ENCODE measurements at places on chromosomes 6 and 20.
A peak's percentile ranks its signal among the peaks of the same experiment; 100 is the strongest.

DNA sequence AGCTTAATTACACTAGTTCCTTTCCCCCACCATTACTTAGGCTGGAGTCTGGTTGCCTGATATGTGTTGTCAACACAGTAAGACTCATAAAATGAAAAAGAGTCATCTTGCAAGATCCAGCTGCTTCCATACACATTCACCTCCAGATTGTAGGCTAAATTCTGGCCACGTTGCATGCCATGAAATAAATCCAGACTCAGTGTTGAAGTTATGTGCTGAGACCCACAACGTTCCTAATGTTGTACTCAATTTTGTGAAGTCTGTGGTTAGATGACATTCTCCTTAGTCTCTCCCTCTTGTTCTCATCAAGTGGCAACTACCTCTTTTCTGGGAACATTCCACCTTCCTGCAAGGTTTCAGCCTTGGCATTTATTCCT, 212.3 kb downstream of the LMBRD1 start:
- DNase-seq = no peak

GRCh38 chr20:58515233-58516212, at the start of gene APCDD1L:
TSS of gene APCDD1L (minus strand) at chr20:58515399. CDS start at chr20:58514707, 692 bp downstream.
- DNase-seq = no peak

- DNase-seq = no peak
Measured at GRCh38 chr6:46979206-46979605, 57.5 kb upstream of the ADGRF5 start.

GRCh38 chr6:29419516-29419915, 4.8 kb downstream of the OR12D1 start:
- no peak for DNase-seq

DNA sequence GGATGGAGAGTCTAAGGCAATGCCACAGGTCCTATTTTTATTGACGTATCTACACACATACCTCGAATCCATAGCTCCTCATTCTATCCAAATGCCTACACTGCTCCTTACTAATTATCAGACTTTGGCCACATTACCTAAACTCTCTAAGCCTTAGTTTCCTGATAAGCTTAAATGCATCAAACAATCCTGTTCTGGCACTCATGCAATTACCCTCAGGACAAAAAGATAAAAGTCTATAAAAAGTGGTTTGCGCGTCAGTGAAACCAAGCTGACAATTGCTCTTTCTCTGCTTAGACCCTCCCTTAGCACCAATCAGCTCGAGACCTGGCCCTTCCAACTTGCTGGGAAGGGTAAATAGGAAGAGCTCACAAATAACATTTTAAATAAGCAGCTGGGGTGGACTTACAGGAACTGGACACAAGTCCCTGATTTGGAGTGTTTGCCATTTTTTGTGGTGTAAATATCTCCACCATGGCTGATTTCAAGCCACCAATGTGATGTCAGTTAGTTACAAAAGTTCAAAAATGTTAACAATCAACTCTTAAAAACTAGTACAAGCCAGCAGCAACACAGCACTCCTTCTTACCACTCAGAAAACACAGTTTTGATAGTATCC, 7.2 kb upstream of the PLEKHG1 start:
- no peak for DNase-seq

DNA sequence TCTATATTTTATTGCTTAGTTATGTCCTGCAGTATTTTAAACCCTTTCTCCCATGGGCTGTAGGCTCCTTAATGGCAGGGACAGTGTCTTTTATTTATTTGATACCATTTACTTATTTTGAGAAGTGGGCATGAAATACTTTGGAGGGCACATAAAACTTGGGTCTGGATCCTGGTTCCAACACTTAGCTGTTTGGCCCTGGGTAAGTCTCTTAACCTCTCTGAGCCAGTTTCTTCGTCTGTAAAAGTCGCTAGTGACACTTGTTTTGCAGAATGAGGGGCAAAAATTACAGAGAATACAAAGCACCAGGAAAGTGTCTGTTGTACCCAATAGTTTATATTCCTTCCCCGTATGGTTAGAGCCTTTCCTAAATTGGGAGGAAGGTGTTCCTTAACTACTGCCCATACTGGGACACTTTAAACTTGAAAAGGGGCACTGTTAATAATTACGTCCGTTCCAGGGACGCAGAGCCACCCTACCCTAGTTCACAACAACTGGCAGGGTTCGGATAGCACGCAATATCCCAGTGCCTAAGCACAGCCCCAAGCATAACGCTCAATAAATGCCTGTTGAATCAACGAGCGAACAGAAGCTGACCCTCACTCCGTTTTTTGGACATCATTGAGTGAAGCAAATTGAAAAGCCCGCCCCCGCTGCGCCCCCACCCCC, 6.0 kb upstream of the ARMC12 start:
- DNase-seq = no peak

DNA sequence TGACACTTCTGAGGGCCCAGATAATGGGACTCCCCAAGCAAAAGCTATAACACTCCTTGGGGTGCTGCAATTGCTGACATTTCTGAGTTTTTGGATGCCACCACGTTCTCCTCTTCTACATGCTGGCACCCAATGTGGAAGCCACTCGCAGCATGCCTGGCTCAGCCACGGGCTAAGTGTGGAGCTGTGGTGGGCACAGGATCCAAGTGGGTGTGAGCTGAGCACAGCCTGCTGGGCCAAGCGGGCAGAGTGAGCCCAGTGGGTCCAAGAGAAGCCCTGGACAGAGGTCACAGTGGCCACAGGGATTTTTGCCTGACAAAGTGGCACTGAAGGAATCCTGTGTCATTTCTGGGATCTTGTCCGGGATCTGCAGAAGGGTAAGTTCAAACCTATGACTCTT, 213.2 kb downstream of the C6orf118 start:
- no peak for DNase-seq

DNA sequence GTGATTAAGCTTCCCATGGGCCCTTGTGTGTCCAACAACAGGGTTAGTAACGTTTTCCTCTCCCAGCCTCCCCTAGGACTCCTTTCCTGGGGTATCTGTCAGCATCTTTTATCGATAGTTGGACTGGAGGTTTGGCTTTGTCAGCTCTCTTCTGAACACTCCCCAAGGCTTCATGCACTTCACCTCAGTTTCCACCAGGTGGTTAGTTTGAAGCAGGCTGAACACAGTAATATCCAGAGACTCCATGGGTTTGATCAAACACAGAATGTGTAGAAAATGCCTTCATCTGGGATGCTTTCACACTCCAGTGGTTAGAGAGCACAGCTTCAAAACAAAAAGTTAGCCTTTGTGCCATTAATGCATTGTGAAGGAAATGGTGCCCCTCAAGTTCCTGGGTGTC, 139.1 kb downstream of the SLC24A3 start:
- DNase-seq = no peak

DNA sequence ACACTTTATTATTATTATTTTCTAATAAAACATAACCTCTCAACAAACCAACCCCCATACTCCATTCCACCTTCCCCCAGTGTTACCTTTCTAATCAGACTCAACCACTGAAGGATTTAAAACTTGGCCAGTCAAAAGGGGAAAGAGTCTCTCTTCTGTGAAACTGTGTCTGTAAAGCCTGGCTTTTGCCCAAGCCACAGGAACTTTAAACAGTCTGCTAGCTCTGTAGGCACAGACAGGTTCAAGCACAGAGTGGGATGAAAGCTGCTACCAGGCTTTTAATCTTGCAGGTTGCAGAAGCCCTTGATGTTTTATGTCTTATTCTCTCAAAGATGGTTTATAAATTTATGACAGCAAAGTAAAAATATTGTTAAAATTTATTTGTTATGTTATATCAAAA, 585.7 kb downstream of the TENT5A start:
- no peak for DNase-seq

GRCh38 chr6:69647726-69648125, 149.1 kb downstream of the LMBRD1 start:
- no peak for DNase-seq

DNA sequence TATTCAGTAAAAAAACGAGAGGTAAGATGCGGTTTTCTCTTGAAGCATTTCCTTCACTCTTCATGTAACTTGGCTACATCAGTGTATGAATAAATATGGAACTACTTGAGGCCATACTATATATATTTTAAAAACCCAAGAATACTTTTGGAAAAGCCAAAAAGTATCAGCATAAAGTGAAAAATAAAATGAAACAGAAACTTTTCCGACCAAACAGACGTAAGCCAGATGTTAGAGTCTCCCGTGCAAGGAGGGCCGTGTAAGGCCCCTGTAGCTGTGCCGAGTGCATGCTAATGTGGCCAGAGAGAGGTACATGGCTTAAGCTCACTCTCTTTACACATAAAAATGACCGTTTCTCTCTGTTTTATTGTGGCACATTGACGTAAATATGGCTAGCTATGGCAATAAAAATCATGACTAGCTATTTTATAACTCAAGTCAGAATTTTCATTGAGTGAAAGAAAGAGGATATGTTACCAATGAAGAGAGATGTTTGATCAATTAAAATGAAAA, 140.1 kb upstream of the GMDS start:
- no peak for DNase-seq

DNA sequence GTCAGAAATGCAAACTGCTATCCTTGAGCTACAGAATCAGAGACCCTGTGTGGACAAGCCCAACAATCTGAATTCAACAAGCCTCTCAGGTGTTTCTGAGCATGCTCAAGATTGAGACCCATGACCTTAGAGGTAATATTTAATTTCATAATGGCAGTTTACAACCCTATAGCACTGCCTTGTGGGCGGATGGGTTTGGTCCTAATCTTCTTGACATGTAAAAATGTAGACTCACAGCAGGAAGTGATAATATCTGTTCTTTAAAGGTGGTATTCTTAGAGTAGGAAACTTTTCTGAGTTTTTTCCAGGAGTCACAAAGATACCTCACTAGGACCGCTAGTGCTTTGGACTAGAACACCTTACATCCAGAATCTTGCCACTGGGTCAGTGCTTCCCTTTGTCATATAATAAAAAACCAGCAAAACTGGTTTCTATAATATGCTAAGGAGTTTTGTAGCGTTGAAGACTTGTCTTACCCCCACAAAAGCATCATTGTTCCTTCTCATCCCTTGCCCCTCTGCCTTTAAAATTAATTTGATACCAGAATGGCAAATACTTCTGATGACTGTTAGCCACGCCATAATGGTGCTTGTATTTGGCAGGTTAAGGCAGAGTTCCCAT, 52.6 kb downstream of the E2F3 start:
- peak; percentile 34 for DNase-seq

DNA sequence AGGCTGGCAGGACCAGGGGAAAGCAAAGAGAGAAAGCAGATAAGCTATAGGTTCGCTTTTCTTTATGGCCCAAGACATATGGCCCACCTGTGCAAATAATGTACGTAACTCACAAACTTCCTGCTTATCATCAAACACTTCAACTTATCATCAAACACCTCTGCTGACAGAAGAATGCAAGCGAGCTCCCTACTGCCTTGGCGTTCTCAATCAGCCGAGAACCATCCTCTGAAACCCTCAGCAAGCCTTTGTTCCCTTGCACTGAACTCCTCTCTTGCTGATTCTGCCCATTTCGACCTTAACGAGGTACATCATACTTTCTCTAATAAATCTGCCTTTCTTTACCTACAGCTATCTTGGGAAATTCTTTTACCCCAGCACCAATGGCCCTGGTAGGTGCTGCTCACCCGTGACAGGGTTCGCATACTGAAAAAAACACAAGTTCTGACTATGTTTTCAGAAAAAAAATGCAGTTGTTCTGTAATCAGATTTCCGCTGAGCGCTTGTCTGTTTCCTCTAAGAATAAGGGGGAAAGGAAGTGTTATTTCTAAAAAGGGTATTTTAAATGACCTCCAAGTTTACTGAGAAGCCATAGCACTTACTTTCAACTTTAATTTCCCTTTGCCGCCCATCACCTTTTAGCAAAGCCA, 28.3 kb downstream of the SERPINB6 start:
- peak; percentile 26 for DNase-seq

- DNase-seq = no peak
Measured at GRCh38 chr20:12699374-12700228, 309.2 kb upstream of the SPTLC3 start.

- no peak for DNase-seq
Measured at GRCh38 chr6:168263351-168263905, 56.1 kb downstream of the DACT2 start.

DNA sequence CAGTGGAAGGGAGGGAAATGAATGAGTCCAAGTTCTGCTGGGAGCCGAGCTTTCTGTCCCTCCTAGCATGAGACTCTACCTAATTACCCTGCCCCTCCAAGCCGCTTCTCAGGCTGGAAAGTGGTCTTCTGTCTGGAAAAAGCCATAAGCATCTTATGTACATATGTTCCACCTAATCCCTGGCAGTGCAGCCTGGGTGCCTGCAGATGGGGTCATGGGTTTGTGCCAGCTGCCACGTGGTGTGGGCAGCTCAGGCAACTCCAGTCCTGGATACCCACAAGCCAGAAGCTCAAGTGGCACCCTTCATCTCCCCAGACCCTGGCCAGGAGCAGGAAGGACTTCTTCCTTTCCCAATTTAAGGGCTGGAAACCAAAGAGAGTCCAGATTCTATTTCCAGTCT, 253.1 kb downstream of the LY86 start:
- no peak for DNase-seq

DNA sequence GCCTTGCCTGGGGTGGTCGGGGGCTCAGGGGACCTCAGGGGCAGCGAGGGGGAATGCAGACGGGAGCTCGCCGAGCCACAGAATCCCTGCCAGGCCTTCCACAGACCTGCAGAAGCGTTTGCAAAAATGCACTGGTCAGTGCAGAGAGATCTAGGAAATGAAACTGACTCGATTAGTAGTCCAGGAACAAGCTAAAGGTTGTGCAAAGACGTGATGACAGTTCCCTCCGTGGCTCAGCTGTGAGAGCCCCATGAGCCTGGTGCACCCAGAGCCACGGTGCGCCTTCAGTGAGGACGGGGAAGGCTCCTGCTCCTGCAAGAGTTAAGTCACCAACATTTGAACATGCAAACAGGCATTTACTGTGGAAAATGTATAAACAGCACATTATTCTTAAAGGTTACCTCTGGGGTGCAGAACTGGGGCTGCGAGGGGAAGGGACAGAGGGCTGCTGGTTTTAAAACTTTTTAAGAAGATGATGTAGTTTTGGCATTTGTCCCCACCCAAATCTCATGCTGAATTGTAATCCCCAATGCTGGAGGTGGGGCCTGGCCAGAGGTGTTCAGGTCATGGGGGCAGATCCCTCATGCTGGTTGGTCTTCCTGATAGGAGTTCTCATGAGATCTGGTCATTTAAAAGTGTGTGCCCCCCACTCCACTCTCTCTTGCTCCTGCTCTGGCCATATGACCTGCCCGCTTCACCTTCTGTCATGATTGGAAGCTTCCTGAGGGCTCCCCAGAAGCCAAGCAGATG, 147.3 kb downstream of the DLL1 start:
- DNase-seq = no peak

DNA sequence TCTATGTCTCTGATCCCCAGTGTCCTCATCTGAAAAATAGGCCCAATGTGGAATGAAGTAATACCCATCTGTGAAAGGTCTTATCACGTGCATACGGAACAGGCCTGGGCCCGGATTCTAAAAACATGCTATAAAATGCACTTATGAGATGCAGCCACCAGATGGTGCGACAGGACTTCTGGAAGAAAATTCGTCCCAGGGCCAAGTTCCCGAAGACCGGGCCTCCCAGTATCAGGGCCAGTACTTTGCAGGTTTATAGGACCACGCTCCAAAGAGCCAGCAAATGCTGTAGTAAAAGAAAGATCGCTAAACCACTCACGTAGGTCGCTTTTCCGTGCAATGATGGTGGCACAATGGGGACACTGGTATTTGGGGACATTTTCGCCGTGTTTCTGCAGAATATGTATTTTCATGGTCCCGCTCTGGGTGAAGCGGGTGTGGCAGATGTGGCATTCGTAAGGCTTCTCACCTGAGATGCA, 10.6 kb downstream of the CTCFL start:
- DNase-seq = peak; percentile 20

All from CD4-positive, alpha-beta T cell treated with Interleukin-4 for 4 hours (primary cell).